ENCODE measurements at places on chromosomes 7 and 10.

- no peak for DNase-seq
These were observed 95.6 kb upstream of the MKI67 start for GRCh38 chr10:128221807-128222206.

DNA sequence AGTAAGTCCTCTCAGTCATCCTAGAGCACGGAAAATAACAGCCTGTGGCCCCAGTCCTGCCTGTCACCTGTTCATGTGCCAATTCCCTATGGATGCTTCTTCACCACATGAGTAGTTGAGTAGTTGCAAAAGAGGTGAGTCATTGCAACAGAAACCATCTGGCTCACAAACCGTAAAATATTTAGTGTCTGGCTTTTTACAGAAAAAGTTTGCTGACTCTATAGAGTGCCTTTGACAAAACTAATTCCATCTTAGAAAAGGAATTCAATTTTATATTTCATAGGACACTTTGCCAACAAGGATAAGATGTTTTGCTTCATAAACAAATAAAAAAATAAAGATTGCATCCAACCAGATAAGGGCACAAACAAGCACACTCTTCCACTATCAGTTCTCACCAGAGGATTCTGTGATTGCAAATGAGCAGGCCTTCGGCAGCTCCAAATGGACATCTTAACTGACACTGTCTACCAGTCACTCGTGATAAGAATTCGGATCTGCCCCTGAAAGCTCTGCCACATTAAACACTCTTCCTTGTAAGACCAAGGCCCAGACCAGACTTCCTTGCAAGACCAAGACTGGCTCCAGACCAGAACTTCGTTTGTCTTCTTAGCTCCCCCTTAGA lies 242.7 kb upstream of the SEMA3C start:
- DNase-seq, result peak; percentile 12

DNA sequence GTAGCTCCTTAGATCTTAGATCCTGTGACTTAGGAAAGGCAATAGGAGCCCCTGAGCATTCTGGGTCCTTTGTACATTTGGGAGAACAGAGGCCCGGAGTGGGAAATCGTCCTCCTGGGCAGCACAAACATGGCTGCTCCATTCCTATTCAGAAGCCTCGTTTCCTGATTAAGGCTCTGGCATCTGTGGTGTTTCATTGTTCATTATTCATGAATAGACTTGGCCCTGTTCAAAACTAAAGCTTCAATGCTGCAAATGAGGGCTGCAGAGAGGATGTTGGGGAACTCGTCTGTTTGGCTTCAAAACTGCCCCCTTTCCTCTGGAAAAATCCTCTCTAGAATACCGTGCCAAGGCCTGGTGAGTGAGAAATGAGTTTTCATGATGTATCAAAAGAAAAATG lies 3.4 kb upstream of the HTRA1 start:
- DNase-seq, result no peak

- no peak for DNase-seq
These were observed 580.0 kb downstream of the XPNPEP1 start for GRCh38 chr10:109343293-109343692.

DNA sequence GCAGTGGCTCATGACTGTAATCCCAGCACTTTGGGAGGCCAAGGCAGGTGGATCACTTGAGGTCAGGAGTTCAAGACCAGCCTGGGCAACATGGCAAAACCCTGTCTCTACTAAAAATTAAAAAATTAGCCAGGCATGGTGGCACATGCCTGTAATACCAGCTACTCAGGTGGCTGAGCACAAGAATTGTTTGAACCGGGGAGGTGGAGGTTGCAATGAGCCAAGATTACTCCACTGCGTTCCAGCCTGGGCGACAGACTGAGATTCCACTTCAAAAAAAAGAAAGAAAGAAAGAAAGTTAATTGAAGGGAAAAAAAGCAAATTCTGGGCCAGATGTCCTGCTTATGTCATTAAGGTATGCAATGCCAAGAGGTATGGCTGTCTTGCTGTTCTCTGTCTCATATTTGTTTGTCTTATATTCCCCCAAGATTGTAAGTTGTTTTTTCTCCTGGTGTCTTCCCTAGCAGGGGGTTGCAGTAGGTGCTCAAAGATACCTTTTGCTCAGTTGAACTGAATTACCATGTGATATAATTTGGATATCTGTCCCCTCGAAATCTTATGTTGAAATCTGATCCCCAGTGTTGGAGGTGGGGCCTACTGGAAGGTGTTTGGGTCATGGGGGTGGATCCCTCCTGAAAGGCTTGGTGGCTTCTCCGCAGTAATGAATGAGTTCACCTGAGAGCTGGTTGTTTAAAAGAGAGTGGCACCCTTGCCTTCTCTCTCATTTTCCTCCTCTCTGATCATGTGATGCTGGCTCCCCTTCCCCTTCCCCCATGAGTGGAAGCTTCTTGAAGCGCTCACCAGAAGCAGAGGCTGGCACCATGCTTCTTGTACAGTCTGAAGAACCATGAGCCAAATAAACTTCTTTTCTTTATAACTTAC lies 60.9 kb downstream of the MYOF start:
- no peak for DNase-seq

GRCh38 chr10:112497347-112497950 lies 50.4 kb downstream of the VTI1A start:
- DNase-seq, result no peak

DNA sequence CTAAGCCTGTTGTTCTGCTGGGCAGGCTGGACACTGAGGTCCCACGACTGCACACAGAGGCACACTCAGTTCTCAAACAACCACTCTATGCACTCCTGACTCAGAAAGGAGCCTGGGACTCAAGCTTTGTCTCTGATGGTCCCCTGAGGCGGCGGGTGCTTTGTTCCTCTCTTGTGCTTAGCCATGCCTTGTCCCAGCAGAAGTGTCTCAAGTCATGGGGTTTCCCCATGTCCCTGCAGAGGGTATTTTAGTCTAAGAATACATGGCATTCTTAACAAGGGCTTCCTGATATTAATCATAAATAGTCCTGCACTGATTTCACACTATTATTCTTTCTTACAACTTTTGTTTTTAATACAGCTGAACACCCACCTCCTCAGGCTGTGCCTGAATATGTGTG lies 72.5 kb downstream of the CXCL12 start:
- no peak for DNase-seq

DNA sequence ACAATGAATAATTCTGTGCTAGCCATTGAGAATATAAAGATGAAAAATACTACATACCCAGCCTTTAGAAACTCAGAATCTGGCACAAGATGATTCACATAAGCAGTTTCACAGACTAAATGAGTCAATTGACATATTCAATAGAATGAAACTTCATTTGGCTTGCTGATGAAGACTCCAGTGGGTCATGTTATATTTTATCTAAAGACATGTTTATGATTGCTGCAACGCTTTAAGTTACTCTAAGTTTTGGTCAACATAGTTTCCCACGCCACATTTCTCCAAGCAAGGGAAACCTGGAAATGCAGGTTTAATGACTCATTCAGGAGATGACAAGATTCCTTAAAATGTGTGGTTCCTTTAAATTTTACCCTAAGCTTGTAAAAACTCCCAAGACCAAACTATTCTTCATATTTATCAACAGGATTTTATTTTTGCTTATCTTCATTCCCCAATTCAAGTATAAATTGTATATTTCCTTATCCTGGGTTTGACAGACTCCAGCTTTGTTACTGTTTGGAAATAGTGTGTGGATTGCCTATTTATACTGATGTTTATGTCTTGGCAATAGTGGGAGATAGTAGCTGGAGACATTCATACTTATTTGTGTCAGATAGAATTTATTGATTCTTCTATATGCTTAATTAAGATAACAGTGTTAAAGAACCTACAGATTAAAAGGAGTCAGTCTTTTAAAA lies 6.6 kb downstream of the SEMA3A start:
- DNase-seq, result no peak

DNA sequence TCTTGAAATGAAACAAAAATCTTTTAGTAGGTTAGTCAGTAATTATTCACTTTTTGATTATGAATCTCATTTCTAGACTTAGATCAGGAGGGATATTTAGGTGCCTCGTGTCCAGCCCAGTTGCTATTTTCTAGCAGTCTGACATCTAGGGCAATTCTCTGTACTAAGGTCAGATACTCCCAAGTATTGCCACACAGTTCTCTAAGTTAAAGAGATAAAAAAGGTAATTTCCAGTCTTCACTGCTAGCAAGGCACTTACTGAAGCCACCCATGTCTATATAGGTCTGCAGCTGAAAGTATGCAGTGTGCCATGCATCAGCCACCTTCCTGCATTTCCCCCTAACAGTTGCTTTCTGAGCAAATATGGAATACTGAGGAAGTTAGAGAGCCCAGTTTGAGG lies 83.4 kb downstream of the PON1 start:
- DNase-seq, result no peak

- DNase-seq, result no peak
These were observed 146.2 kb downstream of the ICA1 start for GRCh38 chr7:8115547-8116402.

GRCh38 chr7:34168013-34168412 lies 262.7 kb downstream of the BMPER start:
- DNase-seq, result no peak

DNA sequence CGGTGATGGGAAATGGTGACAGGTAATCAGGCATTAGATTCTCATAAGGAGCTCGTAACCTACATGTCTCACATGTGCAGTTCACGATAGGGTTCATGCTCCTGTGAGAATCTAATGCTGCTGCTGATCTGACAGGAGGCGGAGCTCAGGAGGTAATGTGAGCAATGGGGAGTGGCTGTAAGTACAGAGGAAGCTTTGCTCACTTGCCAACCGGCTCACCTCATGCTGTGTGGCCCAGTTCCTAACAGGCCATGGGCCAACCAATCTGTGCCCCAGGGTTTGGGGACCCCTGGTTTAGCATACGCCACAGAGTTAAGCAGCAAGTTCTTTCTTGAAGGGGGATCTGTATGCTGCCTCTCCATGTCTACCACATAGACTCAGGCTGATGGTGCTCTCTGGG lies 133.1 kb downstream of the IQUB start:
- DNase-seq, result no peak

GRCh38 chr10:34864149-34865067 lies 49.3 kb upstream of the PARD3 start:
- DNase-seq, result no peak

- DNase-seq, result no peak
These were observed 69.8 kb downstream of the MET start for GRCh38 chr7:116741625-116742316.

DNA sequence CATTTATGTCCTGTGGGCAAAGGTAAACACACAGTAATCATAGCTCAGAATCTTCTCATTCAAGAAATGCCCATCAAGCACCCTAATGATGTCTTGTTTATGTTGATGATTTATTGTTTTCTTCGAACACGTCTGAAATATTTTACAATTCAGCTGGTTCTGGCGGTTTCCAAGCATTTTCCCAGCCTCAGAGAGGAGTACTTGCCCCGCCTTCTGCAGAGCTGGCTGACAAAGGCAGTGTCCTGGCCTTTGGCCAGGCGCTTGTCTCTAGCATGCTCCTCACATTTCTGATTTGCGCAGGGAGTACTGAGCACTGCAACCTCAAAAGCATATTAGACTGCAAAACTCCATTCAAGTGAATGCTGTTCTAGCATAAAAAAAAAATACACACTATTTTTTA lies 314.2 kb upstream of the GNAI1 start:
- DNase-seq, result no peak

- DNase-seq, result no peak
These were observed 71.9 kb downstream of the MRPL32 start for GRCh38 chr7:43004082-43004481.

GRCh38 chr7:91655656-91656055 lies 224.8 kb downstream of the MTERF1 start:
- DNase-seq, result no peak

DNA sequence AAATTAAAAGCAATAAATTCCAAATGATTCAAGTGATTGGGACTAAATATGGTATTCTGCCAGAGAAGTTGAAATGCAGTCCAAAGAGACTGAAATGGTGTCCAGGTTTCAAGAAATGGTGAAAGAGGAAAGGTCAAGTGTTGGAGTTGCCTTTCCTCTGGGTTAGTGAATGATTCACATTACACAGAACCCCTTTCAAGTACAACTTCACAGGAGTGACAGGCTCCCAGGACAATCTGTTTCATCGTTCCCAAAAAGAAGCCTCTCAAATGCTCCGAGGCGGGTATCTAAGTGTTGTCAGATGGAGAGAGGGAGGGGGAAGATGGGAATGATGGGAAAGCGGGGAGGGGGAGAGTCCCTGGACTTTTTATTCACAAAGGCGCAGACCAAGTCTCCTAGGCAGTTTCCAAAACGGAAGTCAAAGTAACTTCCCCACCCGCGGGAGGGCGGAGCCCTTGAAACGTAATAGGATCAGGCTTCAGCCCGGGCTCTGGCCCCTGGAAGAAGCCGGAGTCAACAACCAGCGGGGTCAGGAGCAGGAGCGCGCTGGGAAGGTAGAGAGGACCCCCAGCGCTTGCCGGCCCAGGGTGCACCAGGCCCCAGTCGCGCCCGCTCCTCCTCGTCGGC lies 754 bp downstream of the SLC25A13 start:
- peak; percentile 80 for DNase-seq

- DNase-seq, result peak; percentile 93
These were observed 56.8 kb upstream of the DGKI start for GRCh38 chr7:137903382-137904169.

DNA sequence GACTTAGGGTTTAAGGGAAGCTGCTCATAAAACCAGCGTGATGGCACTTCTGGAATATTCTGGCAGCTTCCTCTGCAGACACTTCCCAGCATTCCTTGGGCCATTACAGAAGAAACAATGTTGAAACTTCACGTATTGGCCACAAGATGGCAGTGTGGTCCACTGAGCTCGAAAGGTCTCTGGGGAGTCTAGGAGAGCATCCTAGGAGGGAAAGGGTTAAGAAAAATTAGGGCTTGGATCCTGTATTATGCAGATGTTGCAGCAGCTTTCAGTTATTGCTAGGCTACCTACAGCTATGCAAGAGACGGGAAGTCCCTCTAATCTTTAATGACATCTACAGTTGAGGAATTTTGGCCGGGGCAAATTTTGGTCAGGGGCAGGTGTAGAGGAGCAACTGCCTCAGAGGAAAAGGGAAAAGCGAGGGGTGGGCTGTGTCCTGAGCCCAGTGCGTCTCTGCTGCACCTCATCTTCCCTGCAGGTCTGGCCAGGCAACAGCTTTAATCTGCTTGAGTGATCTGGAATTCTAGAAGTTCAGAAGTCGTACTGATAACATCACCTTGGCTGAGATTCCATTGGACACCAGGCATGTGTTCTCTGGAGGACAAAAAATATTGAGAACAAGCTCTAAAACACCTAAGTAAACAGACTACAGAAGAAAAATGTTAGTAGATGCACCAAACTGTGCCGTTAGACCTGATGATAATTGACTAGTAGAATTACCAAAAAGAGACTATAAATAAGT lies 220.8 kb upstream of the PRSS58 start:
- DNase-seq, result peak; percentile 75

- DNase-seq, result no peak
These were observed 10.8 kb downstream of the GIMAP6 start for GRCh38 chr7:150621376-150621775.

Measured in Kasumi-1 (cell line).